GM06990 (cell line): ENCODE measurements at places on chromosomes 3 and 15.

GRCh38 chr3:53671192-53671960 lies 174.8 kb downstream of the CHDH start:
- no peak for DNase-seq

- no peak for DNase-seq
These were observed 169.2 kb upstream of the SLC2A2 start for GRCh38 chr3:171195686-171196085.

GRCh38 chr3:46958467-46959160 lies 17.9 kb downstream of the CCDC12 start:
- DNase-seq = no peak

GRCh38 chr3:181622365-181622764 lies 89.4 kb upstream of the SOX2 start:
- DNase-seq = no peak

GRCh38 chr3:50519471-50520089 lies 16.1 kb upstream of the CACNA2D2 start:
- DNase-seq = peak; percentile 25
